Stimulated activated CD8-positive, alpha-beta memory T cell treated with anti-CD3 and anti-CD28 coated beads, Interleukin-4, amount 100 ng/mL, for 1 hour (primary cell): ENCODE measurements at places on chromosomes 12 and 14.

GRCh38 chr12:96046543-96047228 lies 11.3 kb upstream of the LTA4H start:
- DNase-seq = no peak

- DNase-seq = no peak
Observed at GRCh38 chr12:64701283-64701682, 57.9 kb downstream of the GNS start.

- no peak for DNase-seq
Observed at GRCh38 chr12:66269757-66270383, 32.4 kb upstream of the HELB start.

GRCh38 chr12:119292893-119293630 lies 41.5 kb upstream of the CCDC60 start:
- no peak for DNase-seq

DNA sequence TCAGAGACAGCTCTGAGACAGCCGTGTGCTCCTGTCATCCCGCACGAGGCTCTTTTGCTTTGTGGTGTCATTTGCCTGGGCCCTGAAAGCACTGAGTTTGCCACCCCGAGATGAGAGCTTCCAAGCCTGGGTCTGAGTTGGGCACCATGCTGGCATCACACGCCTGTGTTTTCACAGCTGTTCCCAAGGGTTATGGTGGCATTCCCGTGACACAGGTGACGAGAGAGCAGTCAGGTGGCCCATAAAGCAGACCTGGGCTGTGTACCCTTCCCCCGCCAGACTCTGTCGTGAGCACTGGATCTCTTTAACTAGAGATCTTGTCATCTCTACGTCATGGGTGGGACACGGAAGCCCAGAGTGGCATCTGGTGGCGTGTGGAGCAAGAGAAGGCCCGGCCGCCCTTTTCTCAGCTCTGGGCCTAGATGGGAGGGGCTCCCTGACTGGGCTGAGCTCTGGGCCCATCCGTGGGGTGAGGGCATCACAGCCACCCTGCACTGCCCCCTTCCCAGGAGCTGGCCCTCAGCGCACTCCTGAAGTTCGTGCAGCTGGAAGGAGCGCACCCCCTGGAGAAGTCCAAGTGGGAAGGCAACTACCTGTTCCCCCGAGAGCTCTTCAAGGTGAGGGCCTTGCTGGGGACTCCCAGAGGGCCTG lies 2.6 kb downstream of the NOC4L start:
- DNase-seq = no peak

- no peak for DNase-seq
Observed at GRCh38 chr14:54177019-54177418, 219.8 kb upstream of the CDKN3 start.

GRCh38 chr14:75980856-75981255 lies 939 bp downstream of the TGFB3 start:
- no peak for DNase-seq

- no peak for DNase-seq
Observed at GRCh38 chr14:64966976-64967375, 5.2 kb downstream of the RAB15 start.
